ENCODE measurements at places on chromosomes 6 and 20. TPM values are rescaled to one million over a fixed set of nuclear protein-coding genes. Genes with fewer than 3 reads are reported as not detected.

Gene SOX18
- total RNA-seq: 0.12 TPM

Gene MLIP
- not detected for total RNA-seq

Gene DEFB129
- total RNA-seq: not detected

Gene PACRG
- 0.33 TPM for total RNA-seq

Gene PI16
- 0.75 TPM for total RNA-seq

Measured in uterine smooth muscle cell (primary cell).